Type B pancreatic cell (in vitro differentiated cells): ENCODE measurements at places on chromosomes 3 and 15.

DNA sequence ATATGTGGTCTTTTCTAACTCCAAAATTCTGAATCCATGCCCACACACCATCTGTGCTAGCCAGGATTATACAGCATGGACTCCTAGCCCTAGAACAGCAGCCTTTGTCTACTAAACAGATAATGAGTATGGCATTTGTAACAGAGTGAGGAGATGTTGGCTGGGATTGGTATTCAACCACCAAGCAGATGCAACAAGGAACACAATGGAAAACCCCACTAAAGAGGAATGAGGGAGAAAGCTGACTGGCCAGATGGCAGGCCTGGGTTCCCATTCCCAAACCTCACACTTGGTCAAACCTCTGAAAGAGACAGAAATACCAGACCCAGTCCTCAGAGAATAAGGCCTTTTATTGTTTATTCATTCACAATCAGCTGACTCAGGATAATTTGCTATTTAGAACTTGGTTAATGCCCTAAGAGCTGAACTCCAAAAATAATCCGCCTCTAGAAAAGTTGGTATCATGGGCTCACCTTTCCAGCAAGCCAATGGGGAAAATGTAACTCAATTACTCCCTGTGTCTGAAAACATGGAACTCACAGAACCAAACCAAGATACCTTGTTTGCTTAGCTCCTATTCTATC lies 145.6 kb downstream of the LRRC3B start:
- no peak for DNase-seq

DNA sequence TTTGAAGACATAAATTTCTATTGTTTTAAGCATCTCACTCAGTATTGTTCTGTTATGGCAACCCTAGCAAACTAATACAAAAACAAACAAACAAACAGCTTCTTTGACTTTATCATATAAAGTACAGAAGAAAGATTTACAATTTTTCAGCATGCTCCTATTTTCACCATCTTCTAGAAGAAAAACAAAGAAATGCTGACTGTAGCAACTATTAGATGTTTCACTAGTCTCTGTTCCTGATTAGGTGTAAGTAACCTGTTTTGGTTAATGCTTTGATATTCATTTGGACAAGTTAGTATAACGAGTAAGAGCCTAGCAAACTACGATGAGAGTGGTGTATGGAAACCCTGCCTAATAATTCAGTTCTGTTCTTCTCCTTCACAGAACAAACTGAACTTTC lies 478.5 kb downstream of the NAALADL2 start:
- DNase-seq: no peak

DNA sequence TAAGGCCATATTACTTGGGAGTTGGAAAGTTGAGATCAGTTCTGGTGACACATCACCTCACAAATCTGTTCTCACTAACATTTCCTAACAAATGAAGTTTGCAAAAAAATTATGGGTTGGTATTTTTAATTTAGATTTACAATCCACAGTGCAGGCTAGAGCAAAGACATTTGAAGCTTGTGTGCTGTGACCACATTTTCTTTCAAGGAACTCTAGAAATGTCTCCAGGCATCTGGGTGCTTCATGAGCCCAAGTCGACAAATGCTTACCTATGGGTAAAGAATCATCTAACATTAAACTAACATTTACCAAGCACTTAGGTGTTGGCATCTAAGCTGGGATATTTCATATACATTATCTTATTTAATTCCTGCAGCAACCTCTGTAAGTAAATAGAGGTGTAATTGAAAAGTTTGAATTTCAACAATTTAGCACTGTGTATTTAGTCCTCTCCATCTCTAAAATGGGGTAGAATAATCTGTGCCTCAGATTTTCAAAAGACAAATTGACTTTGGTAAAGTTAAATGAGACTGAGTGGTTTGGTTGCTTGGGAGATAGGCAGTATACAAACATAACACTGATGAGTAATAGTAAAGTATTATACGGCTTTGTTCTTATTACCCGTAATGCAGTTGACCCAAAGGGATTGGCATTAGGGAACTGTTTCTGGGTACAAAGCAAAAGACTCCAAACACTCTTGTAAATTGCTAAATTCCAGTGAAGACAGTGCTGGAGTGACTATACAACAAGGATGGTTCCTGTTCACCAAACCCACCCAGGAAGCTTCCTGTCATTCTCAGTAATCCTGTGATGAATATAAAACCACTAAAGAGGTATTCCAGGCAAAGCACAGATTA lies 162.5 kb downstream of the TPRG1 start:
- no peak for DNase-seq

- no peak for DNase-seq
These were observed 13.0 kb upstream of the SLC30A4 start for GRCh38 chr15:45535486-45536042.

- no peak for DNase-seq
These were observed 10.6 kb upstream of the DNAAF4 start for GRCh38 chr15:55518641-55519040.

DNA sequence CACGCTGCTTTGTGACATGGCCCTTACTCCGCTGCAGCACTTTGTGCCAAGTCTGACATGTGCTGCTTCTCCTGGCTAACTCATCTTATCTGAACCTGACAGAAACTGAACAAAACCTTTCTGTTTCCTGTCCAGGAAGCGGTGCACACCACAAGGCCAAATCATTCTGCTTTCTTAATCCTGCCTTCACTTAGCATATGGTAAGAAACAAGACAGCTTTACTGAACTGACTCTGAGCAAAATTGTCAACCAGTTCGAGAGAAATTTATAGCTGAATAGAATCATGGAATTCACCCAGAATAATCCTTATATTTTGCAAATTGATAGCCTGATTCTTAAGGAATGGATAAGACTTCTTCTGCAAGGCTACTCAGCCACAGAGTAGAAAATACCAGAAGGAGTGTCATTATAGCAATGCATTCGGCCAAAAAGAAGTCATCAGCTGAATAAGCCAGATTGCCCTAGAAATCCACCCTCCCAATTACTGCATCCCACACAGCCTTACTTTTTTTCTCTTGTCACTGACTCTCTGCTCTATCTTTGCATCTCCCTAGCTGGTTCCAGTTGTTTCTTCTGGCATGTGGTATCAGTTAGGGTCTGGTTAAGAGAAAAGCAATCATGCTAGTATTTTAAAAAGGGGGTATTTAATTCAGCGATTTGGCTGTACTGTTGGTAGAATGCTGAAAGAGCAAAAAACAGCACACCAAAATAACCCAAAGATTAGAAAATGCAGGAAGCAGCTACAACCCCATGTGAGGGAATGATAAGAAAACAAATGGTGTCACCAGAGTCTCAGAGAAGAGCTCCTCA lies 41.6 kb upstream of the STRIT1 start:
- no peak for DNase-seq

DNA sequence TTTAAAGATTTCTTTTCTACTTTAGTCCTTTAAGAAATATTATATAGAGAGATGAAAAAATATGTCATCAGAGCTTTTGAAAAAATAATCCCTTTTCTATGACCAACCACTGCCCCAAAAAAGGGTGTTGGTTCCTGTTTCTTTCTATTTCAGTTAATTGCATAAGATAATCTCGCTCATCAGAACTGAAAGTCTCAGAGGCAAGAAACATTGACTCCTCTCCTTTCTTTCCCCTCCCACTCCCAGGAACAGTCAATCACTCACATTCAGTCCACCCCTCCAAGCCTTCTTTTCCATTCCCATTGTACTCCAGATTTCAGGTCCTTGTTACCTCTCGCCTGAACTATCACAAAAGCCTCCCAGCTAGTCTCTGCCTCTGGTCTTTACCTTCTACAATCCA lies 153.7 kb upstream of the ABI3BP start:
- no peak for DNase-seq

DNA sequence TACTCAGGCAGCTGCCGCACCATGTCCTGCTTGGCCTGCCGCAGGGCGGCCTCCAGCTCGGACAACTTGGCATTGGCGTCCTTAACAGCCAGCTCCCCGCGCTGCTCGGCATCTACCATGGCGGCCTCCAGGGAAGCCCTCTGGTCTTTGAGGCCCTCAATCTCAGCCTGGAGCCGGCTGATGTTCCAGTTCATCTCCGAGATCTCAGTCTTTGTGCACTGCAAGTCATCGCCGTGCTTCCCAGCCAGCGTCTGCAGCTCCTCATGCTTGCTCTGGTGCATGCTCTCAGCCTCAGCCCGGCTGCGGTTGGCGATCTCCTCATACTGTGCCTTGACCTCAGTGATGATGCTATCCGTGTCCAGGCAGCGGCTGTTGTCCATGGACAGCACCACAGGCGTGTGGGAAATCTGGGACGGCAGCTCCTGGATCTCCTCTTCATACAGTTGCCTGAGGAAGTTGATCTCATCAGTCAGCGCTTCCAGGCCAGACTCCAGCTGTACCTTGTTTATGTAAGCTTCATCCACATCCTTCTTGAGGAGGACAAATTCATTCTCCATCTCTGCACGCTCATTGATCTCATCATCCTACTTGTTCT lies 15.5 kb upstream of the PSTPIP1 start:
- no peak for DNase-seq

DNA sequence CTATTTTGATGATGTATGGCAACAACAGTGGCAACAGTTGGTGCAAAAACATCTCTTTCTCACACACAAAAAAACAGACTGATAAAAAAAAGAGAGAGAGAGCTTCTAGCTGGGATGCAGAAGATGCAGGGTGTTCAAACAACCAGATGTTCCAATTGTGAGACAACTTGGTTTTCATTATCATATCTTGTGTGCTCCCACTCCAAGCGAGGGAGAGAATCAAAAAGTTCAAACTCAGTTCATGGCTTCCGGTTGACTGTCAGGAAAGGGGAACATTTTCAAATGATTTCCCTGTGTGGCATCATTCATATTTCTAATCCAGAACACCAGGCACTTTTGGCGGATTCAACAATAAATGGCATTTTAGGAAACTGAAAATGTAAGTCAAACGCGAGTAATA lies 72.1 kb downstream of the RSL24D1 start:
- no peak for DNase-seq

DNA sequence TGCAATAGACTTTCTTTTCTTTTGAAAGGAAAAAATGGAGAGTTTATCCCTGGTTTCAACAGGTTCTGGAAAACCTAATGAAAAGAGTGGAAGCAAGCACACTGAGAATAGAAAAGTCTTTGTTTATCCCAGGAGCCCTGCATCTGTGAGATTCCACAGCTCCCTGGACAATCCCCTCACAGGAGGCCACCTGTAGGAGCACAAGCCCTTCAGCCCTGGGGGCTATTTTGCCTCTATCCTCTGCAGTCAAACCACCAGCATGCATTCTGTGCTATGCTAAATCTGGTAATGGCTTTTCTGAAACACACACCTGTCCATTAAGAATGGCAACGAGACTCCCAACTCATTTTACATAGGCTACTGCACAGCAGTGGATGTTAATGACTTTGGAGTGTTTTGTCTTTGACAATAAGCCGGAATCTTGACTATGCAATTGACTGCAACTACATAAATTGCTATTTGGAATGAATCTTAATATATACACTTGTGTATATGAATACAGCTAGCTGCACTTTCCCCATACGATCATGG lies 369.4 kb downstream of the NR2F2 start:
- no peak for DNase-seq

DNA sequence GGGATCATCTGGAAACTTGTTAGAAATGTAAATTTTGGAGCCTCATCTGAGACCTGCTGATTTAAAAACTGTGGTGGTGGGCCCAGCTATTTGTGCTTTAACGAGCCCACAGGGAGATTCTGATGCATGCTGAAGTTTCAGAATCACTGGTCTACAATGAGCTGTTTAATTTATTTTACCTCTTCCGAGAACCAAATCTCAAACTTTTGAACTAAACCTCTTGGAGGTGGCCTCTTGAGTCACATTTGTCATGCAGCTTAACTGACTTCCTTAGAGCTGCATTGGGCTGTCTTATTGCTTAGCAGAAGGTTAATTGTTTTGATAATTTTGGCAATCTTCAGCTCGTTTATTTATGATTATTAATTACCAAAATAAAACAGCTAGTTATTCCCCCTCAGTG lies 112.1 kb upstream of the NPHP3 start:
- DNase-seq: no peak

DNA sequence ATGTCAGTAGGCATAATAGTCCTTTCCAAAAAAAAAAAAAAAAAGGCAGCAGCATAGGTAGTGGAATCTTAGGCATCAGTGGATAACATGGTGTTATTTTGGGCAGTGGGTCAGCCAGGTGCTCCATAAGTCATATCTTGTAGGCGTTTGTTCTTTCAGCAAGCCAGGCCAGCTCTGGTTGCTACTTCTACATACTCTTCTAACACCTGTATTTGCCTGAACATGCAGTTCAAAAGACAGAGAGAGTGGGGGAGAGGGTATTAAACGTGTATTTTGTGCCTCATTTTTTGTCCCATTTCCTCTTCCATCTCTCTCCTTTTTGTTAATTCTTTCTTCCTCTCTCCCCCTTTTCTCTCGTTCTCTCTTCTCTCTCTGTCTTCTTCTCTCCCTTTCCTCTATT lies 110.4 kb downstream of the TPRG1 start:
- no peak for DNase-seq

DNA sequence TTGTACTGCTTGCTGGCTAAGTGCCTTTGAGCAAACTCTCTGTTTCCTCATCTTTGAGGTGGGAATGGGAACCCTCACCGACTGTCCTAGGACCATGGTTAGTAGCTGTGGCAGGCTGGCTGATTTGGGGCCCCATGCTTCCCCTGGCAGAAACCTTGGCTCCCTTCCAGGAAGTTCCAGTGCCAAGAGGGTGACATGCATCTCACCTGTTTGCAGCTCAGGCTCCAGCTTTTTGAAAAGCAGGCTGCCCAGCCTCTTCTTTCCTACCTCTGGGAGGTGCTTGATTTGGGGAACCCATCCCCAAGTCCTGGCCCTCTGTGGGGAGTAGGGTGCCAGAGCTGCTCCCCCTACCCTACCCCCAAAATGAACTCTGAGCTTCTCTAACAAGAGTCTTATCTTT lies 50.8 kb downstream of the RAB11A start:
- DNase-seq: no peak

DNA sequence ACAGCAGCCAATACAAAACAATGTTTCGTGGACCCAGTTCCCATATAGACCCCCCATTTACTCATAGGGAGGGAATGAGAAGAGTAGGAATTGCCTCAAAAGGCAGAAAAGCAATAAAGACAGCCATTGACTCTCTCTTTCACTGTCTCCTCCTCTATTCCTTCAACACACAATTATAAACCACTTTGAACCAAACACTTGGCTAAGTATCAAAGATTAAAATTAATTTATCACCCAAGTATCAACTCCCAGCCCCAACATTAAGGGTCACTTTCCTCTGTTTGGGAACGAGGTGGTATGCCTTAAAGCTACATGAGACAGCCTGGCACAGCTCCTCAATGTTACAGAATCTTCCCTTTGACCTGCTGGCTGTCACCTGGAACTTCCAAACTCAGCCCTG lies 16.4 kb upstream of the LRIG1 start:
- no peak for DNase-seq

- no peak for DNase-seq
These were observed 1.4 kb downstream of the WNT7A start for GRCh38 chr3:13878281-13879101.
